Endothelial cell of umbilical vein (primary cell): ENCODE measurements at places on chromosomes 1 and 21. TPM values are rescaled to one million over a fixed set of nuclear protein-coding genes. Genes with fewer than 3 reads are reported as not detected.

EXO5 gene
- polyA plus RNA-seq = 5.9 and 7.0 TPM in 2 replicates

ATF3 gene
- 16.6 and 17.1 TPM in 2 replicates for polyA plus RNA-seq

DNA sequence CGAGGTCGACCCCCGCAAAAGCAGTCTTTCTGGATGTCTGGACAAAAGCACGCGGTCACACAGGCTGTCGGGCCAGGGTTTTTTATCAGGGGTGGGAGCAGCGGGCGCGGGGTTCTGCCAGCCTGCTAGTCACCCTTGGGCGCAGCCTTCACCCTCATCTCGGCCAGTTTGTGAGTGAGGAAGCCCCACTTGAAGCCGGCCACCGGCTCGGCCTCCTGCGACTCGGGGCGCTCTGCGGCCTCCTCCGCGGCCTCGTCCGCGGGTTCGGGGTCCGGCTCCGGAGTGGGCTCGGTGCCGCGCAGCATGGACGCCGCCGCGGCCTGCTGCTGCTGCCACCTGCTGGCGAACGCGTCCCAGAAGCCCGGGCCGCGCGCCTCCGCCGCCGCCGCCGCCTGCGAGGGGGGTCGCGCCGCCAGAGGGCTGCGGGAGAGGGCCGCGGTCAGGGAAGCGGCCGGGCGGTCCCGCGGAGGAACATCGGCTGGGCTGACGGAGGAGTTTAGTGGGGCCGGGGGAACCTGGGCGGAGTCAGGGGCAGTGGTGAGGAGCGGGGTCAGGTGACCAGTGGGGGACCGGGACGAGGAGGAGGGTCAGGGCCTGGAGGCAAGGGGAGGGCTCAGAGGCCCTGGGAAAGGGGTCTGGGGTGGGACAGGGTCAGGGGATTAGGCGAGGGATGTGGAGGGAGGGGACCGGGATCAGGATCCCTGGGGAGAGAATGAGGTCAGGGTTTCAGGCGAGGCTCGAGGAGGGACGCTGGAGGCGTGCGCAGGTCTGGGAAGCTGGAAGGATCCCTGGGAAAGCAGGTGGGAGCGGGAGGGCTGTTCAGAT lies 4.5 kb downstream of the C1orf232 start:
- peak; percentile 38 for DNase-seq

FMN2 gene
- polyA plus RNA-seq = not detected in 2 replicates

DNA sequence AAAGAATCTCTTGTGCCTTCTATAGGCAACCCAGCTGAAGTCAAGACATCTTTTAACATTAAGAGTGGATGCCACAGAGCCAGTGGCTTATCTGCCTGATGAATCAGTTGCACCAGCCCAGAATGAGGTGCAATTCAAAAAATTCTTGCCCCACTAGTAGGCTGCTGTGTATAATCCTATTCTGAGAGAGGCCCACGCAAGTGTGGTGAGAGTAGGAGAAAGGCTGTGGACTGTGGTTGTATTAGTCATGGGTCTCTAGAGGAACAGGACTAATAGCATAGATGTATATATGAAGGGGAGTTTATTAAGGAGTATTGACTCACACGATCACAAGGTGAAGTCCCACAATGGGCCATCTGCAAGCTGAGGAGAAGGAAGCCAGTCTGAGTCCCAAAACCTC lies 216.4 kb downstream of the LTN1 start:
- no peak for DNase-seq

DNA sequence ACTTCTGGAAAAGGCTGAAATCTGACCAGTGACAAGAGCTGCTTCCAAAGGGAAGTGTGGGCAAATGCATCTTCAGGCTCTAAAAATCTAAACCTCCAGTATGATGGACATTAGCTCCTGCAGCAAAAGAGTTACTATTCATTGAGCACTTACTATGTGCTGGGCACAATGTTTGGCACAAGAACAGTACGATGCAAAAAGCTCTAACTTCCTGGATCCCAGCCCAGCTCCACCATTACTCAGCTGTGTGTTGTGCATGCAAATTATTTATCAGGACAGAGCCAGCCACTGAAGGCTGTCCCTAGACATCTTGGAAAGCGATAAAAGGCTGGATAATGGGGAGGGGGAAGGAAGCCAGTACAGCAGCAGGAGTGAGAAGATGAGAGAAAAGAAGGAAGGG lies 143.5 kb downstream of the ELAVL4 start:
- no peak for DNase-seq

- DNase-seq = no peak
These were observed 5.4 kb downstream of the TCEA3 start for GRCh38 chr1:23419180-23419579.

DNA sequence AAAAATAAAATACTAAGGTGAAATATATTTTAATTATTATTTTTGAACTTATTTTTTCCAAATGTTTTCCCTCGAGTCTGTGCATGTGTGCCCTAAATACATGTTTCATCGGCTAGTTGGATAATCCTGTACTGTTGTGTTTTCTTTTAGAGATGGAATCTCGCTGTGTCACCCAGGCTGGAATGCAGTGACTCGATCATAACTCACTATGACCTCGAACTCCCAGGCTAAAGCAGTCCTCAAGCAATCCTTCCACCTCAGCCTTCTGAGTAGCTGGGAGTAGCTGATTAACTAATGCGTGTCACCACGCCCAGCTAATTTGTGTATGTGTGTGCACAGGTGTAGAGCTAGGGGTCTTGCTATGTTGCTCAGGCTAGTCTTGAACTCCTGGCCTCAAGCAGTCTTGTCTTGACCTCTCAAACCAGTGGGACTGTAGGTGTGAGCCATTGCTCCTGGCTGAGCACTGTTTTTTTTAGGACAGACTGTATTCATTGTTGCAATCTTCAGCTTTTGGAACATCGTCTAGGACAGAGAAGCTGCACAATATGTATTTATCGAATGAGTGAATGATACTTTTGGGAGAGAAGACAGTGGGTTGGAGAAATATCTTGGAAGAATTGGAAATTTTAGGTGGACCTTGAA lies 4.8 kb upstream of the TMCO1 start:
- DNase-seq = peak; percentile 46

- no peak for DNase-seq
These were observed 35.7 kb downstream of the PALMD start for GRCh38 chr1:99681583-99681982.

DNA sequence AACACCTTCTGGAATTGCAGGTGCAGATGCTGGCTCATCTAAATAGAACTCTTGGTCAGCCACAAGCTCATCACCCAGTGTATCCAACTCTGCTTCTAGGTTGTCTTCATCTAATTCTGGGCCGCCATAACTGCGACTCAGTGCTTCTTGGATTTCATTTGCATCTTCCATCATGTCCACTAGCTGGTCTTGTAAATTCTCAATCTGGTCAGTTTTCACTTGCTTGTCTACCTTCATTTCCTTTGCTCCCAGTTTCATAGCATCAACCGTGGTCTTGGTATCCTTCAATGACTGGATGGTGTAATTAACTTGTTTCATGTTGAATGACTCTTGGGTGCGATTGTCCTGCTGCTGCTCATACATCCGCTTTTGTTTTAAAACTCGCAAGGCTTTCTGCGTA lies 10.3 kb downstream of the ZBED6 start:
- DNase-seq = no peak

DNA sequence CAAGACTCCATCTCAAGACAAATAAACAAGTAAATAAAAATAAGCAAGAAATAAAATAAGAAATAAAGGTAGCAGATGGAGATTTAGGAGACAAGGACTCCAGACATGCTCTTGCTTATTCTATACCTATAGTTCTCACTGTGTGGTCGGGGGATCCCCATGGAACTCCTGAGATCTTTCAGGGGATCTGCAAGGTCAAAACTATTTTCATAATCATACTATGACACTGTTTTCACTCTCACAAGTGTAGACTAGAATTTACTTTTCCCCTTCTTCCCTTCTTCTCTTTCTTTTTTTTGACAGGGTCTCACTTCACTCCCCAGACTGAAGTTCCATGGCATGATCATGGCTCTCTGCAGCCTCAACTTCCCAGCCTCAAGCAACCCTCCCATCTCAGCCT lies 29.8 kb upstream of the NLRP3 start:
- DNase-seq = no peak

HSD3B1 gene
- not detected in 2 replicates for polyA plus RNA-seq

DNA sequence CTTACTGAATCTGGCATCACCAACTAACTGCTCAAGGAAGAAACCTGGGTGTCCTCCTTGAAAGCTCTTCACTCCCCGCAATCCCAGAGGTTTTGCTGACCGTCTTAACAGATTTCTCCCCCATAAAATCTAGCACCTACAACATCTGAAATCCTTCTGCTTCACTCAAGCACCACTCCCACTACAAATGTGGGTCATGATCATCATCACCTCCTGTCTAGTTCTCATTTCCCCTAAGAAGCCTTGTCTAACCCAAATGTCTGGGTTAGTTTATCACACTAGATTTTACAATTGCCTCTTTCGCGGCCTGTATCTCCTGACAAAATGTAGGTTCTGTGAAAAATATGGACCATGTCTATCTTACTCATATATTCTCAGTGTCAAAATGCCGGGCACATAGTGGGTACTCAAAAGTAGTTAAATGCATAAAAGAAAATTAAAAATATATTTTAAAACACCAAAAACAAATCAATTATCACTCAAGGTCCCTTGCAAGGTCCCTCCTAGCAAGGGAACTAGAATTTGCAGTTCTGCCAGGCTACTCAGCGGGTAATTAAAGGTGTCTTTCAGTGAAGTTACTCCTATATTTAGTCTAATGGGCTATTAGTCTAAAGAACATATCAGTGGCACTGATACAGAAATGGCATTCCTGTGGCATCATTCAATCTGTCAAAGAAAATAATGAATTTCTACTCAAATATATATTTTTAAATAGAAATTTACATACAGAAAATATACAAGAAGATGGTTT lies 19.6 kb downstream of the C21orf91 start:
- no peak for DNase-seq

ETNK2 gene
- polyA plus RNA-seq = 27.5 and 32.9 TPM in 2 replicates

RAB25 gene
- polyA plus RNA-seq = not detected in 2 replicates

DNA sequence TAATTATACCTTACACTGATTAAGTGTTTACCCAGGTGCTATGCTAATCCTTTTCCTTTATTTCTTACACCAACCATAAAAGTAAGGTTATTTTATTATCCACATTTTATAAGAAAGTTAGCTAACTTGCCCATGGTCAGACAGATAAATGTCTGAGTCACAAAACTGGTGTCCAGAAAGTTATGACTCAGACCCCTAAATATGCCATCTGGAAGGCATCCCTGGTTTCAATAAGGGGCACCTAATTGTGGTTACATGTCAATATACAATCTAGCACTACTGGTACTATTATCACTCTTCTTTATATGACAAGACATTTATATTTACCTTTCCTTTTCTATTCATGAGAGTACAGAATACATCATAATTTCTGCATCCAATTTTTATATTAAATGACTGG lies 496.5 kb upstream of the ADGRL2 start:
- no peak for DNase-seq

PLA2G2A gene
- polyA plus RNA-seq = not detected in 2 replicates
